ENCODE measurements at places on chromosomes 4 and X. TPM values are rescaled to one million over a fixed set of nuclear protein-coding genes. Genes with fewer than 3 reads are reported as not detected.
A peak's percentile ranks its signal among the peaks of the same experiment; 100 is the strongest.

GRCh38 chrX:110123331-110123782 is 120.4 kb downstream of the TMEM164 start:
- no peak for DNase-seq

GRCh38 chr4:154942176-154942575 is 161.1 kb downstream of the RBM46 start:
- DNase-seq, result no peak

PNMA3 gene
- total RNA-seq, result 12.6 TPM

- no peak for DNase-seq
Measured at GRCh38 chr4:111806331-111806730, 338.9 kb upstream of the FAM241A start.

GRCh38 chr4:185513489-185514181 is 21.7 kb downstream of the PDLIM3 start:
- DNase-seq, result no peak

SLC2A9 gene
- total RNA-seq, result 2.9 TPM

ASB9 gene
- 0.82 TPM for total RNA-seq

DNA sequence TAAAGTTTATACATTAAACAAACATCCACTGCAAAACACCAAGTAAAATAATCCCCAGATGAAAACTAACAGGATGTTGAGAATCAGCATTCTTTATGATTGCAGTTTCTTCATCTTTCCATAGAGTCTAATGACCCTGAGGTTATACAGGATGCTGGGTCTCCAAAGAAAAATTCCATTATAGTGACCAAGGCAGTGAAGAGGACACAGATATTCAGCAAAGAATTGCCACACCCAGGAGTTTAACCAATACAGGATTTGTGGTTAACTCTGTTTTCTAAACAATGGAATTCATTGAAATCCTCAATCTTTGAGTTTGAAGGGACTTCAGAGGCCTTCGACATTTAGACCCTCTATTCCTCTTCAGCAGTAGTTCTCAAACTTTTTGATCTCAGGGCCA is 76.2 kb upstream of the ESX1 start:
- no peak for DNase-seq

RBMXL3 gene
- total RNA-seq, result not detected

GRCh38 chr4:86685401-86685800 is 91.3 kb downstream of the PTPN13 start:
- no peak for DNase-seq

- DNase-seq, result no peak
Measured at GRCh38 chr4:156330436-156331031, 376.9 kb upstream of the CTSO start.

PAGE4 gene
- not detected for total RNA-seq

DNA sequence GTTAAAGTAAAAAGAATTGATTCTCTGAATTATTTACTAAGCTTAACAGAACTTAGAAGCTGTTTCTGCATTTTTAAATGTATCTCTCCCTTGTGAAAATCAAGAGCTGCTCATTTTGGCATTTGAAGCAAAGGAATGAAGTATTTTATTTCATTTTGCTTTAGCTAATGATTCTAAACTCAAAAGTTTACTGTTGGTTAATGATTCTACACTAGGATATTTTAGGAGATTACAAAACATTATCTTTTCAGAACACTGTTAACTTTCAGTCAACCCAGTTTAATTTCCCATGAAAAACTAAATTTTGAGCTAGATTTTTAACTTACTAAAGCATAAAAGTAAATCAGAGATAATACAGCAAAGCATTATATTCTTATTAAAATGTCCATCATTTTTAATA is 355.2 kb upstream of the CXorf51B start:
- DNase-seq, result no peak

TCEAL6 gene
- total RNA-seq, result 9.4 TPM

GRCh38 chrX:32501606-32502005 is 709.7 kb downstream of the DMD start:
- DNase-seq, result no peak

RPS6KA6 gene
- 16.3 TPM for total RNA-seq

DNA sequence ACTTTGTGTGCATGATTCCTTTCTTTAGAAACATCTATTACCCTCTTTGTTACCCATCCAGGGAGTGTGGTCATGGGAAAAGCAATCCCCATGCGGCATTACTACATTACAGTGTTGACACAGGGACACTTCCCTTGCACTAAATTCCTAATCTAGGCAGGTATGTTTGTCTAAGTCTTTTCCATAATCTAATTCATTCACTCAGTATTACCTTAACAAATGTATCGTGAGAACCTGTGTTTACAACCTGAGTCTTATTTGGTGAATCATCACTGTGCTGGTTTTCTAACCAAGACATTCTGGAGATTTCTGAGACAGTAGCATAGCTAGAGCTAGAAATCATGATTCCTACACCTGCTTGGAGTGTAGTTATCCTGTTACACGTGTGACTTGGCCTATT is 326.8 kb downstream of the BMPR1B start:
- DNase-seq, result no peak

RRH gene
- total RNA-seq, result 0.41 TPM

WAS gene
- 2.0 TPM for total RNA-seq

ALPK1 gene
- total RNA-seq, result 4.9 TPM

DNA sequence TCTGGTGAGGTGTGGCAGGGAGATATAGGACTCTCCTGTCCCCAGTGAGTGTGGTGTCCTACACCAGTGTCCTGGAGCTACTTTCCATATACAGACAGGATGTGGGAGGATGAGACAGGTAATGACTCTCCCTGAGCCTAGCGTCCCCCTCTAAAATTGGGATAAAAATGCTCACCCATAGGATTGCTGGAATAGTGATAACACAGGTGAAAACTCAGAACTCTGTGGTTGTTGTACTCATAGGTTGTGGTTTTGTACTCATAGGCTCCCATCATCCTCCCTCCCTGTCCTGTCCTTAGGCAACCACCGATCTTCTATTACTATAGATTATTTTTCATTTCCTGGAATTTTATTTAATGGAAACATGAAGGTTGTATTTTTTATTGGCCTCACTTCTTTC is 60.7 kb upstream of the NXF3 start:
- no peak for DNase-seq

DNA sequence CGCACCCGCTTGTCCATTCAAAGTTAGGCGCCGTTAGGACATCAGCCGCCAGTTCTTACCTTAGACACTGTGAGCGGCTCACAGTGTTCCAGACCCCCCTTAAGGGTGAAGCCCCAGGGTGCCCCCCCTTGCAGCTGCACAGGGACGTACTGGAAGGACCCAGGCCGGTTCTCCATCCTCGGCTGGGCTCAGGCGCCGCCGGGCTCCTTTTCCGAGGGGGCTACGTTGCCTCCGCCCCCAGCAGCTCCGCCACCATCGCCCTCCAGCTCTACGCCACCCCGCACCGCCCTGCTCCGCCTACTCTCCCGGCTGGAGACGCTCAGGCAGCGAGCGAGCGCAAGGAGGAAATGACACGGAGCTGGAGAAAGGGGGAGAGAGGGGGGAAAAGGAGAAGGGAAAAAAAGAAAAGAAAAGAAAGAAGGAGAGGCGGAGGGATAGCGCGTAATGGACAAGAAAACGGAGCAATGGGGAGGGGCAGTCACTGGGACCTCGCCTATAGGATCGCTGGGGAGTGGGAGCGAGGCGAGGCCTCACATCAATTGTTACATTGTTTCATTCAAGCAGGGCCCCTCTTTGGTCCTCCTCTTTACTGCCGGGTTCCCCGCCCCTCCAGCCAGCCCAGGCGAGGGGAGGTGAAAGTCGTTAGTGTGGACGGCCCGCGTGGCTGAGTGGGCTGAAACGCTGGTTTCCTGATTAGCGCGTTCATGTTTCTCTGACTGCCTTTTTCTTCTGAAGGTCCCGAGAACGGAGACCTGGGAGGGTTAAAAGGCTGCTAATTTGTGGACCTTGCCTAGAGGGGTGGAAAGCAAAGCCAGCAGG is at the start of gene SHROOM4:
Gene SHROOM4 (minus strand): TSS at position 352 of the 819 bp plus-strand sequence. CDS start 176 bp downstream, at position 176.
- peak; percentile 65 for DNase-seq

DNA sequence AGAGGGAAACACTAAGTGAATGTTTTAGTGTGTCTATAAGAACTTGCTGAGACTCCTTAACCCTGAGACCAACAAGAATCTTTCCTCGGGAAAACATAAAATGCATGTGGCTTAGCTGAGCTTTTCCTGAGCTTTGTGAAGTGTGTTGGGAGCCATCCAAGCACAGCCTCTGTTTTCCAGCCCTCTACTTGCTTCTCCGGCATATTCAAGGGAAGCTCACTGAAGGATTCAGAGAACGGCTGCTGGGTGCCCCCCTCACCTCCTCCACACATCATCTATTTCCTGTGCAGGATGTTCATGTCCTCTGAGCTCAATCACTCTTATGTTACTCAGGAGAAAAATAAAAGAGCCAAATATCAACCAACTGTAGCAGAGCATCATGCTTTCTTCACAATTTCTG is 492.1 kb downstream of the IL15 start:
- no peak for DNase-seq

DNA sequence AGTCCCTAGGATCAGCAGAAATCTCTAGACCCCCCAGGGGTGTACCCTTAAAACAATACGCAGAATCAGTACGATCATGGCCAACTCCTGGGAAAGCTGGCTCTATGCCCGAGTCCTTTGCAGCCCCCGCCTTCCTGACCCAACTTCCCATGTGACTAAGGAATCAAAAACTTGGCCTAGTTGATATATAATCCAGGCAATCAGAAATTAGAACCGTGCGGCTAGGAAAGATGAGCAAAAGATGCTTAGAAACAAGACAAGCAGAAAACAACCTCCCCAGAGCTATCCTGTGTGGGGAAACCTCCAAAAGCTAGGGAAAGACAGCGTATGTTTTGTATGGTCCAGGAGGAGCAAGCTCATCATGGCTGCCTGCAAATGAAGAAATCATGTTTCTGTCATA is 110.0 kb downstream of the PPARGC1A start:
- no peak for DNase-seq

- DNase-seq, result no peak
Measured at GRCh38 chr4:69849969-69850368, 10.0 kb downstream of the SULT1E1 start.

RHOXF1 gene
- not detected for total RNA-seq

EMCN gene
- 2.9 TPM for total RNA-seq

DNA sequence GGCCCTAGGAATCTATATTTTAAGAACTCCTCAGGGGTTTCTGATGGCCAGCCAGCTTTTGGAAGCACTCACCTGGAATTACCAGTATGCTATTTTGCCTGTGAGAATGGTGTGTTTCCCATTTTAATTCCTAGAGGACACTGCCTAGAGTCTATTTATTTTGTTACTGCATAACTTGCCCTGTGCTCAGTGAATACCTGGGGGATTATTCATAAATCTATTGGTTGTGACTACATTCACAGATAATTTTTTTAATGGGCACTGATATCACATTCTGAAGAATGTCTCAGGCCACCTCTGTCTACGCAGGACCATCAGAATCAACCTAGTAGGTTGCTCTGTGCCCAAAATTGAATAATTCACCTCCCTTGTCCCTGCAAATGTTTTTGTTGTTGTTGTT is 6.7 kb downstream of the ARL13A start:
- DNase-seq, result no peak

- DNase-seq, result no peak
Measured at GRCh38 chr4:176149680-176150355, 45.6 kb downstream of the SPATA4 start.

DNA sequence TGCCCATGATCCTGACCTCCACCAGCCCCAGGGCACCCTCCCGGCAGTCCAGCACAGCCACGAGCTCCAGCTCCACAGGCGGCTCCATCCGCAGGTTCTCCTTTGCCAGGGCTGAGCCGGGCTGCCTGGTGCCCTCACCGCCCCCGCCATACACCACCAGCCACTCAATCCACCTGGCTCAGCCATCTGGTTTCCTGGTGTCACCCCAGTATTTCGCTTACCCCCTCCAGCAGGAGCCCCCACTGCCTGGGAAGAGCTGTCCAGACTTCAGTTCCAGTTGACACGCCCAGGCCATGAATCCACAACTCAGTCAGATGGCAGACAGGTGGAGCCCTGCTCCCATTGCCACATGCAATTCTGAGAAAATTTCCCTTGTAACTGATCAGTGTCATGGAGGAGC is 3.9 kb downstream of the SHISA3 start:
- no peak for DNase-seq

MTMR8 gene
- total RNA-seq, result 4.5 TPM

GRCh38 chr4:121740796-121741409 is 24.1 kb downstream of the SMIM43 start:
- DNase-seq, result no peak

GRCh38 chrX:63635750-63636149 is 149.3 kb downstream of the ARHGEF9 start:
- no peak for DNase-seq

ZC4H2 gene
- total RNA-seq, result 11.0 TPM

DNA sequence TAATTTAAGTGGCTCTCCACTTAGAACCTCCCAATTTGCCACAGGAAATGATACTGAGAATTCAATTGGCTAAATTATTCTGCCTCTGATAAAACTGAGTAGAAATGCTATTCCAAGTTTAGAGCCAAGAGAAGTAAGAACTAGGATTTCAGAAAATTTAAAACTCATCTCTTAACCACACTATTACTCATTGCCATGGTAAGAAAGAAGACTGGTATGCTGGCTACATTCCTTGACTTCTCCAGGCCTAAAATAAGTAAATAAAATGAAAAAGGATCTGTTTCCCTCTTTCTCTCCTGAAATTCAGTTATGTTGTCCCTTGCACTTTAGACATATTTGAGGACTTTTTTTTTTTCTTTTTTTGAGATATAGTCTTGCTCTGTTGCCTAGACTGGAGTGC is 23.3 kb downstream of the ZNF280C start:
- no peak for DNase-seq

DNA sequence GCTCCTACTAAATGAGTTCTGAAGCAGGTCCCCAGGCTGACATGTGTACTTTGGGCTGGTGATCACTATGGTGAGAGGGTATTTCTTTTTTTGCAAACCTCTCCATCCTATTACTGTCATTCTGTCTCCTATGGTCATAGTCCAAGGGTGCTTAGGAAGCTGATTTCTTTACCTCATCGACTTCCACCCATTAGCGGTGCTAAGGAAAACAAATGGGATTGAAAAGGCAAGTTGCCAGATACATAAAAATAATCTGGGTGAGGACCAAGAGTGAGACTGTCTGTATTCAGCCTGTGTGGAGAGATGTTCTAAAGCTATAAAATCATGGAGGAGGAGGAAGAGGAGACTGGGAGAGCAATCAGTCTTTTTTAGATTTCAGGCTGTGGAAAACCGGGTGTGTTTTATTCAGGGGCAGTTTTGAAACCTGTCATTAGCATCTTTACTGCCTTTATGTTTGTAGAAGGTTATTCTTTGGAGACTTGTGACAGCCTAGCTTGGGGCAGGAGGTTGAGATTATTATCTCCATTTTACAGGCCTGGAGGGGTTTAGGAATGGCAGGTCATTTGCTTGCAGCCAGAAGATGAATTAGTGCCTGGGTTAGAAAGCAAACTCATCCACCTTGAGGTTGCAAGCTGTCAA is 1.9 kb downstream of the TMEM164 start:
- no peak for DNase-seq

GRCh38 chr4:123978637-123979036 is 582.0 kb downstream of the SPRY1 start:
- no peak for DNase-seq

SPOCK3 gene
- 23.6 TPM for total RNA-seq

- no peak for DNase-seq
Measured at GRCh38 chr4:27057053-27057452, 196.4 kb downstream of the STIM2 start.

PABPC1L2B gene
- total RNA-seq, result not detected

C4orf36 gene
- total RNA-seq, result 2.0 TPM

Data from frontal cortex (tissue), 4 donors.